ENCODE measurements at places on chromosomes 4 and X. TPM values are rescaled to one million over a fixed set of nuclear protein-coding genes. Genes with fewer than 3 reads are reported as not detected.

DNA sequence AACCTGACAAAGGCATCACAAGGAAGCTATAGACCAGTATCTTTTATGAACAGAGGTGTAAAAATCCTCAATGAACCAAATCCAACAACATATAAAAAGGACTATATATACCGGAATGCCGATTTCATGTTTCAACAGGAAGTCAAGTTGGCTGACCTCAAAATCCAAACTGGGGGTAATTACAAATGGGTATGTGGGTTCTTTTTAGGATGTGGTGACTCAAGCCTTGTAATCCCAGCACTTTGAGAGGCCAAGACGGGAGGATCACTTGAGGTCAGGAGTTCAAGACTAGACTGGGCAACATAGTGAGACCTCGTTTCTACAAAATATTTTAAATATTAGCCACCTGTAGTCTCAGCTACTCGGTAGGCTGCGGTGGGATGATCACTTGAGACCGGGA is 10.4 kb downstream of the PRSS48 start:
- no peak for DNase-seq

GRCh38 chr4:86108834-86109233 is 251.0 kb downstream of the MAPK10 start:
- DNase-seq = no peak

GRCh38 chr4:94036964-94037363 is 170.7 kb upstream of the SMARCAD1 start:
- no peak for DNase-seq

DNA sequence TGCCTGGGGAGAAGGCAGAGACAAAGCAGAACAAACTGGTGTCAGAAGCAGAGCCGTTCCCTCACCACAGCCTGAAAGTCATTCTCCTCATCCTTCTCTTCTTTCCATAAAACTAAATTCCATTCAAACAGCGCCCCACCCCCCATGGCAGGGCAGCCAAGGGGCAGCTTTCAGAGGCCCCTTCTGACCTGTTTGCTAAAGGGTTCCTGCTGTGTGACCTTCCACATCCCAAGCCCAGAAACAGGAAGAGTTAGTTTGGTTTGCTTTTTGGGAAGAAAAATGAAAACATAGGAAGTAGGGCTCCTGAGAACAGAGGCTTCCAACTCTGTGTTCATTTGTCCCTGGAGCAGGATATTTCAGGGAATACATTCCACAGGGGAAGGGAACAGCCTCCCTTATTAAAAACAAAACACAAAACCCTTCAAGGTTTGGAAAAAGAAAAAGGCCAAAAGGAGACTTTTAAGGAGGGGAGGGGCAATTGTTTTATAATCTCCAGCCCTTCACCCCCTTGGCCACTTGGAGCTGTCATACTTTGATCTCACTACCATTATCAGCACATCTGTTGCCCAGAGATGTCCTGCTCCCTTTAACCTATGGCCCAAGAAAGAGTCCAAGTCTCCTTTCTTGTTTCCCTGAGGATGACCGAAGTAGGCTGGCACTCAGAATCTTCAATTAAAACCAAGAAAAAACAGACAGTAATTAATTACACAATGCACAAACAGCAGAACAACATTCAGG is 25.3 kb downstream of the STARD8 start:
- peak; percentile 74 for DNase-seq

GRCh38 chrX:146189371-146189770 is 371.7 kb downstream of the SLITRK2 start:
- peak; percentile 33 for DNase-seq

GRCh38 chr4:76216975-76217814 is 3.6 kb upstream of the SCARB2 start:
- no peak for DNase-seq

DNA sequence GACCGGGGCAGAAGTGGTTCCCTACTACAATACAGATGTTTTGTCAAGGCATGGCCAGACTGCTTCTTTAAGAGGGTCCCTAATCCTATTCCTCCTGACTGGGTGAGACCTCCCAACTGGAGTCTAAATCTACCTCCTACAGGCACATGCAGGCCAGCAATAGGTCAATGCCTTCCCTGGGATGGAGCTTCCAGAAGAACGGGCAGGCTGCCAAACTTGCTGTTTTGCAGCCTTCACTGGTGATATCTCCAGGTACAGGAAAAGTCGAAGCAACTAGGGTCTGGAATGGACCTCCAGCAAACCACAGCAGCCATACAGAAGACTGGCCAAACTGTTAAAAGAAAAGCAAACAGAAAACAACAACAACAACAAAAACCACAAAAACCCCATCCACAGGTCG is 678.4 kb upstream of the DIAPH2 start:
- DNase-seq = no peak

DNA sequence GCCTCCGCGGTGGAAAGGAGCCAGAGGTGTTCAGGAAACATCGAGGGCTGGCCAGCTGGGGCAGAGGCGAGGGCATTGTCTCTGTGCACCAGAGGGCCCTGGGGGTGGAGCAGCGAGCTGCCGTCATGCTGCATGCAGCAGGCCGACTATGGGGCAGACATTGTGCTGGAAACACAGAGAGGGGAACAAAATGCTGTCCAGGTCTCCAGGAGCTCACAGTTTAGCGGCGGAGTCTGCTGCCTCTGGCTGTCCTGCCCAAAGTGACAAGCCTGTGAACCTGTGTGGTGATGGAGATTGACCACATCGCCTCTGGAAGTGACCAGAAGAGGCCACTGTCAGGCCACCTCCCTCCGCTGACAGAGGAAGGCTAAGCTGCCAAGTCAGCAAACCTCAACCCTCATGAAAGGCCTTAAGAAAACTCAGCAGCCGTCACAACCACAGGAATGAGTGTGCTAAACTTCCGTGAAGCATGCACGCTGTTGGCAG is 20.1 kb upstream of the SASH3 start:
- peak; percentile 64 for DNase-seq

GRCh38 chr4:11342401-11342800 is 86.3 kb downstream of the HS3ST1 start:
- DNase-seq = no peak

GRCh38 chrX:100207331-100208024 is 202.6 kb downstream of the PCDH19 start:
- DNase-seq = no peak

DNA sequence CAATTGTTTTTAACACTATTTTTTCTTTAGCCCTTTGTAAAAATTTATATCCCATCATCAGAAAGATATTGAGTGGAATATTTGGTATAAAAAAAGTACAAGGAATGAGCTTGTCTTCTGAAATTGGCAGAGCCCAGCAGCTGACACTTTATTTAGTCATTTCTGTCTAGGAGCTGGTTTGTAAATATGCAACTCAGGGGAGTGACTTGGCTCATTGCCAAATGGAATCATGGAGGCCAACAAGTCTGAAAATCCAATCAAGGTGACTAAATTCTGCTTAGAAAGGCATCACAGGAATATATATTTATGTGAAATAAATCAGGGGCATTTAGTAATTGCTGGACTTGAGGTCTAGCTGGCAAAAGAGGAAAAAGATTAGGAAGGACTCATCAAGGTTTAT is 74.4 kb downstream of the OTC start:
- peak; percentile 54 for DNase-seq

- no peak for DNase-seq
Measured at GRCh38 chr4:36549252-36549651, 267.8 kb downstream of the DTHD1 start.

DNA sequence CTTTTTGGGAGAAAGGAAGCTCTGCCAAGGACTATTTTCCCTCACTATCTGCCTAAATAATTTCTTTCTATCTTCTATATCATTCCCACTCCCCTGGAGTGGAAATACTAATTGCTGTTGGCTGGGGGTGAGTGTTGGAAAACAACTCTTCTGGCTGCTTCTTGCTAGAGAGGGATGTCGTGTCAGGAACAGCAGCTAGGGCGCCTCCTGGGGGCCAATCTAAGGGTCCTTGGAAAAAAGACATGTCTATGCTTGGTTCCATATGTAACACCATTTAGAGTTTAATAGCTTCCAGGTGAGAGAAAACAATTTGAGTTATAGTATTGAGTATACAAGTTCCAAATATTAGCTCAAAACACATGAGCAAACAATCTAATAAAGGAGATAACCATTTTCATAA is 111.3 kb downstream of the MAGEE1 start:
- DNase-seq = no peak

PCDH10 gene
- total RNA-seq = 0.31 TPM

TRIM60 gene
- total RNA-seq = not detected

HSFX2 gene
- total RNA-seq = 0.75 TPM

KLF8 gene
- 3.3 TPM for total RNA-seq

GRIA3 gene
- 2.2 TPM for total RNA-seq

HGFAC gene
- 0.80 TPM for total RNA-seq

F11 gene
- total RNA-seq = not detected

TAF7L gene
- total RNA-seq = 0.09 TPM

All from muscle of leg (tissue), 16 donors.